ENCODE measurements at places on chromosomes 12 and 14. TPM values are rescaled to one million over a fixed set of nuclear protein-coding genes. Genes with fewer than 3 reads are reported as not detected.

The SIX1 gene
- total RNA-seq = 7.1 TPM

The RFLNA gene
- total RNA-seq = 0.24 TPM

The PAPLN gene
- total RNA-seq = 4.0 TPM

The STXBP6 gene
- 2.9 TPM for total RNA-seq

The KRT78 gene
- total RNA-seq = 0.20 TPM

The KRT83 gene
- total RNA-seq = 2.4 TPM

The C14orf39 gene
- total RNA-seq = not detected

The GLIPR1L2 gene
- 0.25 TPM for total RNA-seq
